Activated CD4-positive, alpha-beta T cell treated with anti-CD3 and anti-CD28 coated beads for 36 hours (primary cell): ENCODE measurements at places on chromosomes 11 and 22.

GRCh38 chr11:109958821-109959166 lies 134.4 kb upstream of the ZC3H12C start:
- H3K36me3 ChIP-seq: no peaks in the 10 kb centered on the region
- no peak overlapping the region for H3K4me3 ChIP-seq
- no peak overlapping the region for H3K27ac ChIP-seq
- peaks cover 2% of the 10 kb centered on the region for H3K27me3 ChIP-seq
- no peak for DNase-seq
- H3K4me1 ChIP-seq: no peaks in the 10 kb centered on the region

GRCh38 chr11:10779086-10779485 lies 28.0 kb downstream of the CTR9 start:
- no peaks in the 10 kb centered on the region for H3K27me3 ChIP-seq
- no peak overlapping the region for H3K4me3 ChIP-seq
- H3K4me1 ChIP-seq: peaks cover 8% of the 10 kb centered on the region
- peaks cover 25% of the 10 kb centered on the region for H3K36me3 ChIP-seq
- DNase-seq: no peak
- peak overlapping the region; percentile 55 for H3K27ac ChIP-seq

GRCh38 chr22:43239193-43239780 lies 52.4 kb upstream of the TTLL12 start:
- no peaks in the 10 kb centered on the region for H3K4me1 ChIP-seq
- no peaks in the 10 kb centered on the region for H3K27me3 ChIP-seq
- no peak overlapping the region for H3K27ac ChIP-seq
- no peak for DNase-seq

DNA sequence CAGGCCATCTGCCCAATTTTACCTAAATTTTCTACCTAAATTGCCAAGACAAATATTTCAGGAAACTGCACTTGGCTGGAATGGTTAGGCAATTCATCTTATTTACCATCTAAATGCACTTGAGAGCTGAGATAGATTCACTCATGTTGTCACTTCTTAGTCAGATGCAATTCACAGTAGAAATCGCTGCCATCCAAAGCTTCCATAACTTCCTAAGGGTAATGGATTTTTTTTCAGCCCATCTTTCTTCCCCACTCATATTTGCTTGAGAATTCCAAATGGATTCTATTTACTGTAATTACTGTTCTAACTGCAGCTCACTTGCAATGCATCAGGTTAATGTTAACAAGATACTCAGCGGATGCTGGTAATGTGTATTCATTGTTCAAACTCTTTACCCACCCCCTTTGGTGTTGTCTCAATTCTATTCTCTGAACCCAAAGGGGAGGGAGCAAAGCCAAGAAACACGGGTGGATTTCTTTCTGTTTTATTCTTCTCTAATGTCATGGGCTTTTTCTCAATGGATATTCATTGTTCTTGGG lies 96.0 kb downstream of the TENM4 start:
- no peaks in the 10 kb centered on the region for H3K4me1 ChIP-seq
- no peaks in the 10 kb centered on the region for H3K27me3 ChIP-seq
- H3K36me3 ChIP-seq: no peaks in the 10 kb centered on the region
- H3K4me3 ChIP-seq: no peak overlapping the region

GRCh38 chr11:87456499-87456898 lies 418.8 kb downstream of the TMEM135 start:
- H3K36me3 ChIP-seq: no peaks in the 10 kb centered on the region
- no peak for DNase-seq
- H3K27me3 ChIP-seq: no peaks in the 10 kb centered on the region
- no peak overlapping the region for H3K27ac ChIP-seq
- H3K4me1 ChIP-seq: no peaks in the 10 kb centered on the region

- H3K4me1 ChIP-seq: no peaks in the 10 kb centered on the region
- H3K36me3 ChIP-seq: no peaks in the 10 kb centered on the region
- H3K27me3 ChIP-seq: peaks cover 2% of the 10 kb centered on the region
- DNase-seq: no peak
- H3K4me3 ChIP-seq: no peak overlapping the region
- no peak overlapping the region for H3K27ac ChIP-seq
Observed at GRCh38 chr22:42704896-42705295, 15.8 kb downstream of the A4GALT start.
